ENCODE measurements at places on chromosomes 6 and 20.

DNA sequence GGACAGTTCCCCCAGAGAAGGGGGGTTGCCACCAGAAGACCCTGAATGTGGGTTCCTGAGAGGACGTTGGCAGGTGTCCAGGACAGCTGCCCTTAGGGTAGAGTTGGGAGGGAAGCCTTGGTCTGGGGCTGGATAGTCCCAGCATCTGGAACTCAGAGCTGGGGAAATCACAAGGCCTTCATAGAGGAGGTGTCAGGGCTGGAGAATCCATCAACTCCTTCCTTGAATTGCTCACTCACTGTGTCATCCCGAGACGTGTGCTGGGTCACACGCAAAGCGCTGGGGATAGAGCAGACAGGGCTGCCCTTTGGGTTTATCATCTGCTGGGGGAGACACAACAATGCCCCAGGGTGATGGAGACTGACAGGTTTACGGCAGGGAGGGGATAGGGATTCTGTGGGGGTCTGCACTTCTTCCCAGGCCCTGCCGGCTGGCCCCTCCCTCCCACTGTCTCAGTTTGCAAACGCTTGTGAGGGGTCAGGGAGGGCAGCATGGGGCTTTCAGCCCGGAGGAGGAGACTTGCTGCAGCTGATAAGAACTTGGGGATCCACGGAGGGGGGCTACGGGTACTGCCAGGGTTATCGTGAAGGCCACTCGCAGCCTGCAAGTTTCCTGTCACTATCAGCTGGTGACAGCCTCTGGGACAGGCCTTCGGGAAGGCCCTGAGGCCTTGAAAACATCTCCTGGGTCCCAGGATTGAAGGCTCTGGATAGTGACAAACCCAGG, 18.6 kb downstream of the RBM38 start:
- DNase-seq = no peak

- DNase-seq = no peak
These were observed 636 bp downstream of the SRF start for GRCh38 chr6:43171707-43172103.

DNA sequence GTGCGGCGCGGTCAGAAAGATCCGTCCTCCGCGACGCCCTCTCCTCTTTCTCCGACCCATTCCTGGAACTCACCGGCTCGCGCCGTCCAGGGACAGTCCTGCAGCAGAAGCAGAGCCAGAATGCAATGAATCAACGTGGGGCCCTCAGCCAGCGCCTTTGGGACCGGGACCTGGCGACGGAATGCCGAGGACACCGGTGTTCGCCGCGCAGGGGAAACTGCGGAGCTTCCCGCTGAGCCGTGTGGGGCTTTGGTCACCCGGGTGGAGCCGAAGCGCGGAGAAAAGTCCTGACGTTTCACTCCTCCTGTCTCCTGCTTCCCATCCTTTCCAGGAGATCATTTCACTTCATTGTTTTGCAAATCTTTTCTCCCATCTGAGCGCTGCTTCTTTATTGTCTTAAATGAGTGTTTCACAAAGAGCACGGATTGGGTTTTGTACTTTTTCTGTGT, 26.5 kb downstream of the ULBP1 start:
- no peak for DNase-seq

- no peak for DNase-seq
These were observed 96.0 kb downstream of the EYA2 start for GRCh38 chr20:46990596-46991104.

- no peak for DNase-seq
These were observed 21.5 kb downstream of the FOXC1 start for GRCh38 chr6:1631251-1631650.

- DNase-seq = no peak
These were observed 11.0 kb downstream of the FAM135A start for GRCh38 chr6:70424291-70424690.

DNA sequence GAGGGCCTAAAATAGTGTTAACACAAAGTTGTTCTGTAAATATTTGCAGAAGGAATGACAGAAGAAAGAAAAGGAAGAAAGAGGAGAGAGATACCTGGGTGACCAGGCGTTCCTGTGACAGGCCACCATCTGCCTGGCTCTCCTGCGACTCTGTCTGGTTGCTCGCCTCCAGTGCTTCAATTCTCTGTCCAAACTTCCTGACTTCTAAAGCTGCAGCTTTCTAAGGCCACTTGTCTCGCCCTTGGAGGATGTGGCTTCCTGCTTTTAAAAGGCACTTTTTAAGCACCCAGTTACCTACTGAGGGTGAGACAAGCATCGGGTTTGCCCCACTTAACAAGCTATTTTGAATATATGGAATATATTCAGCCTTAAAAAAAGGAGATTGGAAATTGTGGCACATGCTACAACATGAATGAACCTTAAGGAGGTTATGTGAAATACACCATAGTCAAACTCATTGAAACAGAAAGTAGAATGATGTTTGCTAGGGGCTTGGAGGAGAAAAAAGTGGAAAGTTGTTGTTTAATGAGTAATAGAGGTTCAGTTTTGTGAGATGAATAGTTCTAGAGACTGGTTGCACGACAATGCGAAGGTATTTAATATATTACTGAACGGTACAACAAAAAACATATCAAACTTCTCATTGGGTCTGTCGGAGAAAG, 32.8 kb downstream of the VIP start:
- DNase-seq = no peak

GRCh38 chr20:14777591-14777990, 440.2 kb upstream of the FLRT3 start:
- DNase-seq = no peak

- no peak for DNase-seq
These were observed 38.9 kb upstream of the STX16 start for GRCh38 chr20:58612121-58612691.

DNA sequence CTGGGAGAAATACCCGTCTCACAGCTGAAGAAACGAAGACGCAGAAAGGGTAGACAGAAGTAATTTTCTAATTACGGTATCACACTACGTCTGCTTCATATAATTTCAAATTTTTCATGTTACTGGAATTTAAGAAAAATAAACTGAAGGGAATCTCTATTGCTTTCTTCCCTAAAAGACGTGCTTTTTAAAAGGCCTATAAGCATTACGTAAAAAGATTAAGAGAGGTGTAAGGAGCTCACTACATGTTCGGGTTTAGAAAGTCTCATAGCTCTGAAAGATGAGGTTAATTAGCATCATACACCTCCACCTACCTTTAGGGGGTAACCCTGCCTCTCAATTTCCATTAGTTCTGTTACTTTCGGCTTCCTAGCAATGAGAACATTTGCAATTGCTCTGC, 787 bp upstream of the PLAGL1 start:
- no peak for DNase-seq

DNA sequence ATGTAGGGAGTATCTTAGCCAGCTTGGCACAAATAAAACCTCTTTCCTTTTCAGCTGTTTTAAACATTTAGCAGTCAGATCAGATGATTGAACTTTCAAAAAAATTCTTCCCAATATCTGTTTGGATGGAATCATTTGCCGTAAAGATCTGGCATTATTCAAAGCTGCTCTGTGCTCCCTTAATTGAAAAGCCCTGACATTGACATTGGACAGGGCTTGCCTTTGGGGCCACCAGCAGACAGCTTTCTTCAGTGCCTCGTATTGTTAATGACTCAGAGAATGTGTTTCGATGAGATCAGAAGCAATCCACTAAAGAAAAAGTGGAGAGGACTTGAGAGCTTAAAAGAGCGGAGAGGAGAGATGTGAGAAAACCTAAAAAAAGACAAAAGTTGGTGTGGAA, 343.5 kb downstream of the NRN1 start:
- no peak for DNase-seq

- DNase-seq = no peak
These were observed 498.5 kb downstream of the PRKN start for GRCh38 chr6:162229093-162229492.

Measured in kidney capillary endothelial cell (primary cell).